ENCODE measurements at places on chromosomes 1 and 21. TPM values are rescaled to one million over a fixed set of nuclear protein-coding genes. Genes with fewer than 3 reads are reported as not detected.

OR2L3 gene
- total RNA-seq = not detected

PADI2 gene
- total RNA-seq = not detected

FNDC10 gene
- total RNA-seq = 12.5 TPM

L1TD1 gene
- total RNA-seq = not detected

RPTN gene
- not detected for total RNA-seq

CR1L gene
- total RNA-seq = not detected

PLXNA2 gene
- 6.0 TPM for total RNA-seq

LPAR3 gene
- not detected for total RNA-seq

IQGAP3 gene
- total RNA-seq = 1.5 TPM

ALPL gene
- 104 TPM for total RNA-seq

HRNR gene
- not detected for total RNA-seq

KRTAP13-4 gene
- not detected for total RNA-seq

ZP4 gene
- total RNA-seq = not detected

IL22RA1 gene
- 0.20 TPM for total RNA-seq

CADM3 gene
- total RNA-seq = 186 TPM

ELAPOR1 gene
- total RNA-seq = 0.06 TPM

SFT2D2 gene
- total RNA-seq = 43.6 TPM

RABIF gene
- total RNA-seq = 6.3 TPM

FCAMR gene
- not detected for total RNA-seq

PGLYRP4 gene
- total RNA-seq = not detected

MARK1 gene
- 0.78 TPM for total RNA-seq

SPATA6 gene
- total RNA-seq = 15.3 TPM

AMY1A gene
- not detected for total RNA-seq

SLC9C2 gene
- not detected for total RNA-seq

PPIAL4G gene
- total RNA-seq = not detected

C1orf87 gene
- total RNA-seq = not detected

RASAL2 gene
- 16.5 TPM for total RNA-seq
